IMR-90 (cell line): ENCODE measurements at places on chromosomes 7 and 10. TPM values are rescaled to one million over a fixed set of nuclear protein-coding genes. Genes with fewer than 3 reads are reported as not detected.

GRCh38 chr10:16769331-16769730 lies 47.9 kb downstream of the RSU1 start:
- H3K4me1 ChIP-seq, result no peaks in the 10 kb centered on the region
- no peaks in the 10 kb centered on the region for H3K27me3 ChIP-seq
- H3K4me3 ChIP-seq, result no peak overlapping the region
- peaks cover under 1% of the 10 kb centered on the region; the same call in 1 of the 2 replicates for H3K36me3 ChIP-seq

DNA sequence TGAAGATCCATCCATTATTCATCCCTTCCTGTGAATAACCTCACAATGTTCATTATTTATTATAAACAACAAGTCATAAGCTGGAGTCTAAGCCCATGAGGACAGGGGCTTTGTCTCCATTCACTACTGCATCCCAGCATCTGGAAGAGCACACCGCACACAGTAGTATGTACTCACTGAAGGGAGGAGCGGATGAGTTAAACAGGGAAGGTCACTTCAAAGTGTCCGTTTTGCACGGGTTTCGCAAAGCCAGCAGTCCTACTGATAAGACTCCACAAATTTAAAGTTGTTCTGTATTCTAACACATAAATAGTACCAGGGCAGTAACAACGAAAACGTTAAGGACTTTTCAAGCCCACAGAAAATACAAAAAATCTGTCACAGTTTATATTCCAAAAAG lies 167.9 kb downstream of the PARD3 start:
- H3K27me3 ChIP-seq, result no peaks in the 10 kb centered on the region
- H3K4me3 ChIP-seq, result no peak overlapping the region
- DNase-seq, result no peak
- H3K36me3 ChIP-seq, result no peaks in the 10 kb centered on the region
- no peak overlapping the region for H3K27ac ChIP-seq

DNA sequence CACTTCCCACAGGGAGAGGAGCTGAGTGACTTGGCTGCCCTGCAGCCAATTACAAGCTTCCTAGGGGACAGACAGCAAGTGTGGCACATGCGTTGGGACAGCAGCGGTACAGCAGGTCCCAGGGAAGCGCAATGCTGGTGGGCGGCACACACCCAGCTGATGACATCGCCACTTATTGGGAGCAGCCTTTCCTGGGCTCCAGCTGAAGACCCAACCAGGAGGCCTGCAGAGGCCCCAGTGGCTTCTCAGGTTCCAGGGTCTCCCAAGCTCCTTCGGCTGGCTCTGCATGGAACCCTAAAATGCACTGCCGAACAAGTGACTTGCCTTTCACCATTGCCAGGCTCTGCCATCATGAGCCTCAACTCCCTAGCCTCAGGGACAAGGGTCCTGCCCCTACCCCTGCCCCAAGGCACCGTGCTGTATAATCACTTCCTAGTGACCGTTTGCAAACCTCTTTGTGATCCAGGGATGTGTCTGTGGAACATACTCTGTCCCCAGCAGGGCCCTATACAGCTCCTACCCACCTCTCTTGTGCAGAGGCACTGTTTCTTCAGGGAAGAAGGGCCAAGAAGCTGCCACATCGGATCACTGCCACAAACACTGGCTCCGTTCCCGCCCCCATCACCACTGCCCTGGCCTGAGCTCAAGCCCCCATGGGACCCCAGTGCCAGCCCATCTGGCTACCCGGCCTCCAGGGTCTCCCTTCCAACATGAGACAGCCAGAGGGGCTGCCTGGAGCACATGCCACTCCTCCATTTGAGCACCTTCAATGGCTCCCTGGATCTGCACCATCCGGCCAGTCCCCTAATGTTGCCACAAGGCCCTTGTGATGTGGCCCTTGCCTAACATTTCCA lies 19.3 kb upstream of the SLIT1 start:
- no peak for DNase-seq
- H3K4me3 ChIP-seq, result no peak overlapping the region
- no peaks in the 10 kb centered on the region for H3K4me1 ChIP-seq
- no peak overlapping the region for H3K27ac ChIP-seq
- H3K36me3 ChIP-seq, result no peaks in the 10 kb centered on the region

DNA sequence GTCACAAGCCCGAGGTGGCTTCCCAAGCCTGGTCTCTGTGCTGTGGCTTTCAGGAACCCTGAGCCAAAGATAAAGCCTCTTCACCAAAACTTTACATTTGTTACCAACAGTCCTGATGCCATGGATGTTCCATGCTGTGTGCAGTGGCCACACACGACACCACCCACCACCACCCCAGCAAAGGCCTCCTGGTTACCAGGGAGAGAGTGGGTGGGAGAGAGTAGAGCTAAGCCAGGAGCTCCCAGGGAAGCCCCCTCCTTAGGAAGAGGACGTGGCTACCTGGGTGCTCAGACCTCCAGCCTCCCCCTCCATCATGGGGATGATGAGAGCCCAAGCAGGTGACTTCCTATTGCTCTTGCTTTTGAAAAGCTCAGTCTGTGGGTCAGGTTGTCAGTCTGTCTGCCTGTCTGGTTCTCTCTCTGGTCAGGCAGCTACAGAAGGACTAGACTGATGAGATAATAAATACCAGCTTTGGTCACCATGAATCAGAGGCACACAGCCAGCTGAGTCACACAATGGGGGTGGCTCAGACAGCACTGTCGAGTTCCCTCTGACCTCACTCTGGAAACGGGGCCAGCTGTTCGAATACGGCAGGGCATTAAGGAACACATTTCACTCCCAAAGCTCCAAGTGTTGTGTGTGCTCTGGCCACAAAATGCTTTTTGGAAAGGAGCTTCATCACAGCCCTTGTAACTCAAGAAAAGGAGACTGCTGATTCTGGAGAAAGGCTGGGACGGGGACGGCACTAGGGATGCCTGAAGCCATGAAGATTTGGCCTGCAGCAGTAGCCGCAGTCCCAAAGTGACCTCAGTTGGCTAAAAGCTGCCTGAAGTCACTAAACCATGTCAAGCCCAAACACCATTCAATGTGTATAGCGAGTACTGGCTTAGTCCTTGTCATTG lies 166.0 kb downstream of the FANK1 start:
- DNase-seq, result peak; percentile 98
- peaks cover 6% of the 10 kb centered on the region; the same call in 1 of the 2 replicates for H3K27me3 ChIP-seq
- H3K4me1 ChIP-seq, result peaks cover 29% of the 10 kb centered on the region
- H3K27ac ChIP-seq, result peak overlapping the region; percentile 10; the same call in 1 of the 2 replicates

- no peaks in the 10 kb centered on the region for H3K4me1 ChIP-seq
- no peak overlapping the region for H3K4me3 ChIP-seq
- H3K27ac ChIP-seq, result no peak overlapping the region
- H3K36me3 ChIP-seq, result no peaks in the 10 kb centered on the region
- no peak for DNase-seq
- H3K27me3 ChIP-seq, result no peaks in the 10 kb centered on the region; the same call in 1 of the 2 replicates
Measured at GRCh38 chr7:5183155-5183554, 6.9 kb upstream of the WIPI2 start.

DNA sequence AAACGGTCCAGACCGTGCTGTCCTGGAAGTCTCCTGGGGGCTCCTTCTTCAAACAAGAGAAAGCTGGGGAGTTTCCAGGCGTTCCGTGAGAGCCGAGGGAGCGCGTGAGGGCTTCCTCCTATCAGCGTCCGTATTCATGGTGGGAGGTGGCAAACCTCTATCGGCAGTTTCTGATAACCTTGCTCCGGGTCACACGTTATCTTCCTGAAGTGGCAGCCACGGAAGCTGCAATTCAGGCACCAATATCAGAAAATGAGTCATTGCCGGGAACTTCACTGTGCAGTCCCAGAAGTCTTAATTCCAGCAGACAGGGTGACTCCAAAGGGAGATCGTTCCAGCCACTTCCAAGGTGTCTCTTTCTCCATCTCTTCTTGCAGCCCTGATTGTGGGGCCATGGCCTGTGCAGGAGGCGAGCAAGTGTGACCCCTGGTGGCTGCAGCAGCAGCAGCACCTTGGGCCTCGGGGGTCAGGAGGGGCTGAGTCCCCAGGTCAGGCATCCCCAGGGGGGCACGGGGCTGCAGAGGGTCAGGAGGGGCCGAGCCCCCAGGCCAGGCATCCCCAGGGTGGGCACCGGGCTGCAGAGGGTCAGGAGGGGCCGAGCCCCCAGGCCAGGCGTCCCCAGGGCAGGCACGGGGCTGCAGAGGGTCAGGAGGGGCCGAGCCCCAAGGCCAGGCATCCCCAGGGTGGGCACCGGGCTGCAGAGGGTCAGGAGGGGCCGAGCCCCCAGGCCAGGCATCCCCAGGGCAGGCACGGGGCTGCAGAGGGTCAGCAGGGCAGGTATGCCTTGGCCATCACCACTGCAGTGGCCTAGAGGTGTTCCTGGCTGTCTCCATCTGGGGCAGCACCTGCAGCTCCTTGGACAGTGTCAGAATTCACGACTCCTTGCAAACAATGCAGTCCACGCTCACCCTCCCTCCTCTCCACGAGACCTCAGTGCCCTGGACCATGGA lies 538.7 kb downstream of the DNAJB6 start:
- no peak overlapping the region for H3K27ac ChIP-seq
- no peaks in the 10 kb centered on the region for H3K36me3 ChIP-seq
- no peak overlapping the region for H3K4me3 ChIP-seq
- no peaks in the 10 kb centered on the region for H3K4me1 ChIP-seq
- no peaks in the 10 kb centered on the region for H3K27me3 ChIP-seq

DNA sequence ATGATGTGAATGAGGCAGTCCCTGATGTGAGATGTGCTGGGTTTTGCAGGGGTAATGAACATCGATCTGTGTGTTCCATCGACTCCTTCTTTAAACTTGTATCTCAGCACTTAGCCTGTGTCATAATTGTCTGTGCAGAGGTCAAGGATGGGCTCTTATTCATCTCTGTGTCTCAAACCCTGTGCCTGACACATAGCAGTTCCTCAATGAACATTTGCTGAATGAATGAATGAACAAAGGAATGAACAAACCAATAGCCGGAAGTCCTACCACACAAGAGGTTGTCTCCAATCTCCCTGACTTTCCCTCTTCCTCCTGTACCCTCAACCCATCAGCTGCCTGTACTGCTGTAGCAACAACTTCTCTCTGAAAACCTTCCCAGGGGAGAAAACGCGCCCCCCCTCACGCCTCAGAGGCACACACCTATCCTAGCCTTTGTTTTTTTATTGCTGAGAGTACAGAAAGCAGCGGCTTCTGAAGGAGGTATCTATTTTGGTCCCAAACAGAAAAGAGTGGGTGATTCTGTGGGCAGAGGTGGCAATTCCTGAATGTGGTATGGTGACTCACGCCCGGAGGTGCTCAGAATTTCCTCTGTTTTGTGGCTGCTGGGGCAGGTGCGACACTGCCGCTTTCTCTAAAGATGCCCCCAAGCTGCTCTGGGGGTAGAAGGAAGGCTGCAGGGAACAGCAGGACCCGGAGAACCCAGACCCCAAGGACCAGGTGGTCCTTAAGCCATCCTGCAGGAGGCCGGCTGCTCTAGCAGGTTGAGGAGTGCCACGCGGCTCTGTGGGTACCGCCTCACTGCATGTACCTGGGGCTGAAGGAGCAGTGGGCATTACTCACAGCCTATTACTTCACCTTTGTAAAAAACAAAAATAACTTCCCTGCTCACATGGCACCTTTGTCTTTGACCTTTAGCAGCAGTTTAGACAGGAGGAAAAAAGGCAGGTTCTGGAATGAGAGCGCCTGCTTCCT lies 9.6 kb downstream of the IL2RA start:
- no peaks in the 10 kb centered on the region for H3K36me3 ChIP-seq
- H3K4me3 ChIP-seq, result no peak overlapping the region
- H3K27me3 ChIP-seq, result peaks cover 22% of the 10 kb centered on the region
- H3K27ac ChIP-seq, result no peak overlapping the region

DNA sequence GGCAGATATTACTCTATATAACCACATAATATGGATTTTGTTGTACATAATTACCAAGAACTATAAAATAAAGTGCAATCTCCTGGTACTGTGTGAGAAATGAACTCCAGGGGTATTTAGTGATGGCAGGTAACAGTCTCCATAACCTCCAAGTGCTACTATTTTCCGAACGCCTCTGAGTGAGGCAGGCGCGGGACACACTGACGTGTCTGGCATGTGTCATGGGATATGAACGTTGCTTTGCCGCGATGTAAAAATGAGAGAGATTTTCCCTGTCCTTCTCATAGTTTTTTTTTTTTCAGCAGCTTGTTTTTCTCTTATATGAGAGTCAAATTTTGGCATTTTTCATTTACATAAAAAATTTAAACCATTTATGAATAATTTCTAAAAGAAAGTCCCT lies 3.6 kb downstream of the ADARB2 start:
- no peak overlapping the region for H3K4me3 ChIP-seq
- H3K4me1 ChIP-seq, result no peaks in the 10 kb centered on the region
- no peaks in the 10 kb centered on the region for H3K27me3 ChIP-seq
- H3K27ac ChIP-seq, result no peak overlapping the region
- DNase-seq, result no peak

MAT1A gene
- total RNA-seq, result not detected in 2 replicates
